Activated naive CD8-positive, alpha-beta T cell treated with anti-CD3 and anti-CD28 coated beads, Interleukin-2, amount 50 U/mL, for 16 hours (primary cell): ENCODE measurements at places on chromosomes 6 and 20.

DNA sequence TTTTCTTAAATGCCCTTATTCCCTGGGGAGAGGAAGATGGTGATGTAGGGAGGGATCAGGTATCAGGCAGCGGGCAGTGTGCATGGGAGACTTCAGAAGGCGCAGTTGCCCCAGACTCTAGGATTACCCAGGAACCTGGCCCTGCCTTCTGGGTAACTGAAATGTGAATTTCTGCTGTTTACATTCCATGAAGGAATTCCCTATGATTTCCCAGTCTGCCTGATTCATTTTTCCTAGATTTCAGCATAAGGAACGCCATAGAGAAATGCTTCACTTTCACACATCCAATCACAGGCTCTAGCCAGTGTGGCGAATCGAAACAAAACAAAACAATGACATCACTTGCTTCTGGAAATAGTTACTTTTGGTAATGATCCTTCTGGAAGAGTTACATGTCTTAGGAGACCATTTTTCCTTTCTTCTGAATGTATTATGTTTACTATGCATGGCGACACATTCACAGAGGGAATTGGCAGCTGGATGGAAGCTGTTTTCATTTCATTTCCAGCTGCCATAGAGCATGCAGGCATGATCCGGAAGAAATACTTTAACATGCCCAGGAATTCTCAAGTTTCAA, 33.3 kb downstream of the LRP11 start:
- DNase-seq, result no peak

DNA sequence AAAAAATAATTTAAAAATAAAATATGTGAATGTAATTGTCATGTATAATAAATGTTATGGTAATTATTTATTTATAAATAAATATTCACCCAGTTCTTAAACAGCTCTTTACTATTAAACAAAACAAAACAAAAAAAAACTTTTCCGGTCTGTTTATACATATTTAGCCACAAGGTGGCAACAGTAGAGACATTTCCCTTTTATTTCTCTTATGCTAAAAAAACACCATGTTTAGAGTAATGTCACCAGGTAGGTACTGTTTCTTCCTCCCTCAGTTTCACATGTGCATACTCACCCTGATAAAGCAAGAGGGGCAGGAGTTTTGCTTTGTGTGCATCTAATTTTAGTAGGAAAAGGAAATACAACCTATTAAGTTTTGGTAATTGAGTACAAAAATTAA, 610.4 kb upstream of the IMPG1 start:
- no peak for DNase-seq

DNA sequence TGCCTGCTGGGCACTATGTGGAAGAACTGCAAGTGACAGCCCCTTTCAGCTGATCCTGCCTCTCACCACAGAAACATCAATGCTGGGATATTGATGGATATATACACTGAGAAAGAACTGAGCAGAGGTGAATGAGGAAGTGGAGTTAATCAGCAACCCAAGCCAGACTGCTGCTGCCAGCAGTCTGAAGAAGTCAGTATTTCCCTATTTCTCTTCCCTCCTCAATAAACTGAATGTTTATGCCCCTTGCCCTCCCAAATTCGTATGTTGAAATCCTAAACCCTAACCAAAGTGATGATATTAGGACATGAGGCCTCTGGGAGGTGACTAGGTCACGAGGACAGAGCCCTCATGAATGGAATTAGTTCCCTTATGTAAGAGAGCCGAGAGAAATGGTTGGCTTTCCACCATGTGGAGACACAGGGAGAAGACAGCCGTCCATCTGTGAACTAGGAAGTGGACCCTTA, 76.3 kb downstream of the CDK19 start:
- no peak for DNase-seq

GRCh38 chr6:110595112-110595511, 118.7 kb upstream of the SLC22A16 start:
- DNase-seq, result no peak

- no peak for DNase-seq
Observed at GRCh38 chr6:116397914-116398313, 27.2 kb downstream of the DSE start.

GRCh38 chr6:29522227-29522626, 34.5 kb upstream of the MAS1L start:
- no peak for DNase-seq

DNA sequence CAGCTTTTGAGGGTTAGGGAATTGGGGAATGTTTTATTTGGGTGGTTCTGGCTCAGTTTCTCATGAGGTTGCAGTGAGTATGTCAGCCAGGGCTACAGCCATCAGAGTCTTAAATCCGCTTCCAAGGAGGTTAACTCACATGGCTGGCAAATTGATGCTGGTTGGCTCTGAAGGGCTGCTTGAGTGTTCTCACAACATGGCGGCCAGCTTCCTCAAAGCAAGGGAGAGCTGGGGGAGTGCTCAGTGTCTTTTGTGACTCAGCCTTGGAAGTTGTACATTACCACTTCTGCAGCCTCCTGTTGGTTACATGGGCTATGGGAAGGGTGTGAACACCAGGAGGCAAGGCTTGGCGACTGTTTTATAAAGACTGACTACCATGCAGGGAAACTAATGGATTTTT, 17.8 kb upstream of the PPP1R3G start:
- DNase-seq, result no peak

- DNase-seq, result no peak
Observed at GRCh38 chr20:11072982-11073381, 399.2 kb upstream of the JAG1 start.

DNA sequence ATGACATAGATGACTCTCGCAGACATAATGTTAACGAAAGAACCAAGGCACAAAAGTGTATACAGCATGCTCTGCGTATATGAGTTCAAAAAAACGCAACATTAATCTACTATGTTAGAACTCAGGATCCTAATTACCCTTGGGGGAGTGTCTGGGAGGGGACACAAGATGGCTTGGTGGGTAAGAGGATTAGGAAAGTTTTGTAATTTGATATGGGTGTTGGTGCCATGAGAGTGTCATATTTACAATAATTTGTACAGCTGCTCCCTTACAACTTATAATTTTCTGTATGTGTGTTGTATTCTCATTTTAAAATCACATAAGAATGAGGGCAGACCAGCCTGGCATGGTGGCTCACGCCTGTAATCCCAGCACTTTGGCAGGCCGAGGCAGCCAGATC, 38.6 kb downstream of the TFEB start:
- DNase-seq, result no peak

DNA sequence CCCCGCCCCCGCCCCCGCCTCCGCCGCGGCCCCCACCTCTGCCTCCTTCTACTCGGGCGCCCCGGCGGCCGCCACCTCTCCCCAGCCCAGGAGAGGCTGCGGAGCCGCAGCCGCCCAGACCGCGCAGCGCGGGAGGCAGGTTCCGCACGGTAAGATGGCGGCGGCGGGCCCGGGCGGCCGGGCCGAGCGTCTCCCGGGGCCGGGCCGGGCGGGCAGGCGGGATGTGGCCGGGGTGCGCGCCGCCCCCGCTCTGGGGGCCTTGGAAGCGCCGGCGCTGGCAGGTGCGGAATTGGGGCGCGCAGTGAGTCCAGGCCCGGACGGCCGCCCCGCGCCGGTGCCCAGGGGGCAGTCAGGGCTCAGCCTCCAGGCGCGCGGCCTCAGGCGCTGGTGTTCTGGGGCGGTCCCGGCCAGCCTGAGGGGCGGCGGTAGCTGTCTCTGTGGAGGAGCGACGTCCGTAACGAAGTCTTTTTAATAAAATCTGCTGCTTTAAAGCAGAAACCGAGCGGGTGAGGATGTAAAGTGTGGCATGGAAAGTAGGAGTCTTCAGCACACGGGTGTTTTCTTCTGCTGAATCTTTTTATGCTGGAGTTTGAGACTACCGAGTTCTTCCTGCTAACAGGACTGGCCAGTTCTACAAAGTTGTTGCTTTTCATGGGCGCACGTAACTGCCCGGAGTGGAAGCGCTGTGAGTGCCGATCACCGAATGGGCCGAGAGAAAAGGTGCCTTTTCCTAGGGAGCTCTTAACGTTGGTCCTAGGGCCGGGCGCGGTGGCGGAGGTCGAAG, at the start of gene GID8:
Gene GID8, plus strand, starts transcription at position 43 of the 784 bp plus-strand sequence. CDS start 3,356 bp downstream, outside the sequence.
- DNase-seq, result no peak
